Activated CD4-positive, alpha-beta T cell treated with anti-CD3 and anti-CD28 coated beads for 36 hours (primary cell): ENCODE measurements at places on chromosomes 16 and 17.

DNA sequence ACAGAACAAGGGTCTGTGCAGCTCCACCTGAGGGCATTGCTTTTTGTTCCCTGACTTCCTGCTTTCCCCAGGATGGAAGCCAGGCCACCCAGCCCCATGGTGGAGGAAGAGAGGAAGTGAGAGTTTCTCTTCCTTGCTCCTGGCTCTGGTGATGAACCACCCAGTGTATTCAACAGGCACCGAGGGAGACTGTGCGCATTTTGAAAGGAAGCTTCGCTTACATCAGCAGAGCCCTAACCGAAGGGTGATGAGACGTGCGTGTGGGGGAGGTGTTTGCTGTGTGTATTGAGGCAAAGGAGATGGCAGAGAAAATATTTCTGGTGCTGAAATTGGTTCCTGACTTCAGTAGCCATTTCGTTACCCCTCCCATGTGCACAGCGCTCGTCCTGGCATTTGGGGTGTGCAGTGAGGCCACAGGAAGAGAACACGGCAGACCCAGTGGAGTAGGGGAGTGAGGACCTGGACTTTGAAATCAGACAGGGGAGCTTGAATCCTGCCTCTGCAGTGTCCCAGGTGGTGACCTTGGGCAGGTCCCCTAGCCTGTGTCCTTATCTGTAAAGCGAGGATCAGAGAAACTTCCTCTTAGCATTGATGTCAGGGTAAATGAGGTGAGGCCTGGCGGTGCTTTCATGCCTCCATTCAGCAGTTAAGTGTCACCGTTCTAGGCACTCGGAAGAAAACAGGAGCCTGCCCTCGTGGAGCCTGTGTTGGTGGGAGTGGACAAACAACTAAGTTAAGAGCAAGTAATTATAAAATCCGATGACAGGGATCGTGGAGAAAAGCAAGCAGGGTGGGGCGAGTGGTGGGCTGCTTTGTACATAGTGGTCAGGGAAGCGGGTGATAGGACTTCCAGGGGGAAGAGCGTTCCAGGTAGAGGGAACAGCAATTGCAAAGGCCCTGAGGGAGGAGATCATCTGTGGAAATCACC, 7.4 kb downstream of the CMIP start:
- peaks cover 20% of the 10 kb centered on the region for H3K36me3 ChIP-seq
- peak; percentile 79 for DNase-seq
- no peaks in the 10 kb centered on the region for H3K27me3 ChIP-seq
- peaks cover 58% of the 10 kb centered on the region for H3K4me1 ChIP-seq
- peak overlapping the region; percentile 95 for H3K27ac ChIP-seq

- H3K36me3 ChIP-seq, result peaks cover 65% of the 10 kb centered on the region
- no peak overlapping the region for H3K4me3 ChIP-seq
- no peaks in the 10 kb centered on the region for H3K27me3 ChIP-seq
- H3K4me1 ChIP-seq, result peaks cover 20% of the 10 kb centered on the region
Observed at GRCh38 chr16:72099377-72099818, 5.8 kb downstream of the DHX38 start.

DNA sequence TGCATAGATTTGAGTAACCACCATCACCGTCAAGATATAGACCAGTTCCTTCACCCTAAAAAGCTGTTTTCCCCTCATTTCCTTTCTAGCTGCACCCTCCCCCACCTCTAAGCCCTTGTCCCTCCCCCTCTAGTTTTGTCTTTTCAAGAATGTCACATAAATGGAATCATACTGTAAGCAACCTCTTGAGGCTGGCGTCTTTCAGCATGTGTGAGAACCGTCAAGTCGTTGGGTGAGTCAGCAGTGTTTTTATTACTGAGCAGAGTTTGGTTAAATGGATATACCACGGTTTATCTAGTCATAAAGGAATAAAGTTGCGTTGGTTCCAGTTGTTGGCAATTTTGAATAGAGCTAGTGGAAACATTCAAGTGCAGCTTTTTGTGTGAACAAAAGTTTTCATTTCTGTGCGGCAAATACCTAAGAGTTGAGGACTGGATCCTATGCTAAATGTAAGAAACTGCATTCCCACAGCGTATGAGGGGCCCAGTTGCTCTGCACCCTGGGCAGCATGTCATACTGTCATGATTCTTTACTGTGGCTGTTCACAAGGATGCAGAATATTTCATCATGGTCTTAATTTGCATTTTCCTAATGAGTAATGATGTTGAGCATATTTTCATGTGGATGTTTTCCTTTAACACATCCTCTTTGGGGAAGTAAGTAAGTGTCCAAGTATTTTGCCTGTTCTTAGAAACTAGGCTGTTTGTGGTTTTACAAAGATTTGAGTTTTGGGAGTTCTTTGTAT, 264.3 kb downstream of the CPPED1 start:
- H3K27ac ChIP-seq, result peak overlapping the region; percentile 89
- H3K4me1 ChIP-seq, result peaks cover 82% of the 10 kb centered on the region
- peak overlapping the region; percentile 9 for H3K4me3 ChIP-seq
- DNase-seq, result peak; percentile 77

DNA sequence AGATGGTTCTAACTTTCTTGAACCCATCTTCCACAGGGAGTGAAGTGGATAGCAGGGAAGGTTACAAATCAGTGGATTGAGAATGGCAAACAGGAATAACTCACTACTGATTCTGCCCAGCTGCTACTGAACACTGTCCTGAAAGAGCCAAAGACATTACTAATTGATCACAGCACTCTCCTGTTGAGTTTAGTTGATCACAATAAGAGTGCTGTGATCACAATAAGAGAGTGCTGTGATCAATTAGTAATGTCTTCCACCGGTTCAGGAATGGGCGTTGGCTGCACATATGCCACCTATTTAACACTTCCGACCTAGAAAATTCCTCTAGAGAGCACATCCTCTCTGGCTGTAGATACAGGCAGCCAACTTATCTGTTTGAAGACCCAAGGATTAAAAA, 11.4 kb downstream of the CFAP97D1 start:
- no peak overlapping the region for H3K4me3 ChIP-seq
- peaks cover 18% of the 10 kb centered on the region for H3K27me3 ChIP-seq
- no peak for DNase-seq
- H3K4me1 ChIP-seq, result no peaks in the 10 kb centered on the region
- no peaks in the 10 kb centered on the region for H3K36me3 ChIP-seq
- no peak overlapping the region for H3K27ac ChIP-seq

DNA sequence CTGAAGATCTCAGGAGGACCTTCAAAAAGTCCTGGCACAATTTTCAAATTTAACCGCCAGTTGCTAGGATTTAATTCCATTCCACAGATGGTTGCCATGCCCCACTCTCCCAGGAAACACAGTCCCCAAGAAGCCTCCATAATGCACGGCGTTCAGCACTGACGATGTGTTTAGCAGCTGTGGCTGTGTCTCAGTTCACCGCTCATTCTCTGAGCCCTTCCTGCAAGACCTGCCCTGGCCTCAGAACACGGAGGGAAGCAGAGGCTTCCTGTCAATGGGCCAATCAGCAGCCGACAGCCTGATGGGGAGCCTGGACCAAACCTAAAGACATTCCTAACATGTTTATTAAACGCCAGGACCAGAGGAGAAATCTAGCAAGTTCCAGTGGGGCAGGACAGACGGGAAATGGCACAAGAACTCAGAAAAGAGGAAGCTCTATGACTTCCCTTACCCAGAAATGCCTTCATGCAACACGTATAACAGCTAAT, 4.9 kb downstream of the MYLK3 start:
- H3K27me3 ChIP-seq, result no peaks in the 10 kb centered on the region
- no peaks in the 10 kb centered on the region for H3K36me3 ChIP-seq
- peaks cover 5% of the 10 kb centered on the region for H3K4me1 ChIP-seq
- peak overlapping the region; percentile 8 for H3K4me3 ChIP-seq

GRCh38 chr16:67674851-67675578, 8.4 kb downstream of the C16orf86 start:
- H3K4me1 ChIP-seq, result peaks cover 2% of the 10 kb centered on the region
- H3K27ac ChIP-seq, result no peak overlapping the region
- no peaks in the 10 kb centered on the region for H3K36me3 ChIP-seq
- no peaks in the 10 kb centered on the region for H3K27me3 ChIP-seq
- no peak overlapping the region for H3K4me3 ChIP-seq
- DNase-seq, result no peak

GRCh38 chr16:75389096-75389690, 44.1 kb downstream of the CFDP1 start:
- DNase-seq, result no peak
- no peak overlapping the region for H3K4me3 ChIP-seq
- H3K36me3 ChIP-seq, result peaks cover 12% of the 10 kb centered on the region
- H3K27ac ChIP-seq, result no peak overlapping the region
- H3K4me1 ChIP-seq, result no peaks in the 10 kb centered on the region

- H3K4me1 ChIP-seq, result peaks cover 2% of the 10 kb centered on the region
- no peak for DNase-seq
- H3K27ac ChIP-seq, result no peak overlapping the region
- no peak overlapping the region for H3K4me3 ChIP-seq
- no peaks in the 10 kb centered on the region for H3K36me3 ChIP-seq
- peaks cover 9% of the 10 kb centered on the region for H3K27me3 ChIP-seq
Observed at GRCh38 chr17:70100983-70101382, 26.0 kb downstream of the KCNJ16 start.

DNA sequence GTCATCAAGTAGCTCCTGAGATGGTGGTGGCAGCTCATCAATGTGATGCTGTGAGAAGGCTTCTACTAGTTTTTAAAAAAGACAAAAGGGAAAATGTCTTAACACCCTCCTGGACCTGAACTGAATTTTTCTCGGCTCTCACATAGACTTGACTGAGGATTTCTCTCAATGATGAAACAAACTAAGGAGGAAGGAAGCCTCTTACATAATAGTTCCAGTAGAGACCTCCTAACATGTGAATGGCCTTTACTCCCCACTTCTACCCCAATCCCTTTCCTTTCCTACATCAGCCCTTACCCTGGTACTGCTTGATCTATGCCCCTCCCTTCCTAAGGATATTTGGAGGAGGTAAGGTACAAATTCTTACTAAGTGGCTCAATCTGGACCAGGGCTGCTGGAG, 54.8 kb upstream of the MTMR4 start:
- no peak overlapping the region for H3K4me3 ChIP-seq
- no peak for DNase-seq
- no peaks in the 10 kb centered on the region for H3K36me3 ChIP-seq
- H3K4me1 ChIP-seq, result peaks cover 8% of the 10 kb centered on the region
- no peak overlapping the region for H3K27ac ChIP-seq

DNA sequence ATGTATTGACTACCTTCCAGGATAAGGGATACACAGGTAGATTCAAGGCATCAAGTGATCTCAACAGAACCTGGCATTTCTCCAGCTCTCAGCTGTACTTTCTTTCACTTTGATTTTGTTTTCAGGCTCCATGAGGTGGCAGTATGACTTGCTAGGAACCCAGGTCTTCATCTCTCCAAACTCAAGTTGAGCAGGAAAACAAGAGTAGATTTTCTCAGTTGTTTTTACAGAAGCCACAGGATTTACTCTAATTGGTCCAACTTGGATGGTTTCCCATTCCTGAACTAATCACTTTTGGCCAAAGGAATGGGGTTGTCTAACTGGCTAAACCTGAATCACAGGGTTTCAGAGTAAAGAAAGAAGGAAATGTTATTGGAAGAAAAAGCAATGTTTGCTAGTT, 146.6 kb downstream of the TRIM37 start:
- DNase-seq, result no peak
- peaks cover 3% of the 10 kb centered on the region for H3K27me3 ChIP-seq
- no peak overlapping the region for H3K4me3 ChIP-seq
- no peak overlapping the region for H3K27ac ChIP-seq

- H3K4me3 ChIP-seq, result peak overlapping the region; percentile 96
- peaks cover 31% of the 10 kb centered on the region for H3K4me1 ChIP-seq
- H3K36me3 ChIP-seq, result peaks cover 24% of the 10 kb centered on the region
- peak overlapping the region; percentile 99 for H3K27ac ChIP-seq
- no peaks in the 10 kb centered on the region for H3K27me3 ChIP-seq
- DNase-seq, result no peak
Observed at GRCh38 chr16:30697264-30698138, 1.5 kb upstream of the SRCAP start.

GRCh38 chr16:88483392-88483641, 30.2 kb downstream of the ZFPM1 start:
- no peaks in the 10 kb centered on the region for H3K36me3 ChIP-seq
- H3K27ac ChIP-seq, result no peak overlapping the region
- H3K4me1 ChIP-seq, result peaks cover 21% of the 10 kb centered on the region

DNA sequence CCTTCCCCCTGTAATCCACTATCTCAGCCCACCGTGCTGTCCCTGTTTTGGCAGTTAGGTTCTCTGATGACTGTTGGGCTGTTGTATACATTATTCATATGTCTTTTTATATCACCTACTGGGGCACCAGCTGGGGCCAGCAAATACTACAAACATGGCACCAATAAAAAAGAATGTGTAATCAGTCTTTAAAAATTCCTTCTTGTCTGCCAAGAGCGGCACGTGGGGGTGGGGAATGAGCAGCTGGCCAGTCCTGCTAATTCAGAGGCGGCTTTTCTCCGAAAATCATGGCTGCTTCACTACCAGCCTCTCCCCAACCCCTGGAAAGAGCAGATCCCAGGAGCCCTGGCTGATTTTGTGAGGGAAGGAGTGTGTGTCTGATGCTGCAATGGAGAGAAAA, 77.7 kb upstream of the EEF2KMT start:
- H3K27me3 ChIP-seq, result peaks cover 16% of the 10 kb centered on the region
- no peak for DNase-seq
- H3K36me3 ChIP-seq, result no peaks in the 10 kb centered on the region
- H3K27ac ChIP-seq, result no peak overlapping the region

DNA sequence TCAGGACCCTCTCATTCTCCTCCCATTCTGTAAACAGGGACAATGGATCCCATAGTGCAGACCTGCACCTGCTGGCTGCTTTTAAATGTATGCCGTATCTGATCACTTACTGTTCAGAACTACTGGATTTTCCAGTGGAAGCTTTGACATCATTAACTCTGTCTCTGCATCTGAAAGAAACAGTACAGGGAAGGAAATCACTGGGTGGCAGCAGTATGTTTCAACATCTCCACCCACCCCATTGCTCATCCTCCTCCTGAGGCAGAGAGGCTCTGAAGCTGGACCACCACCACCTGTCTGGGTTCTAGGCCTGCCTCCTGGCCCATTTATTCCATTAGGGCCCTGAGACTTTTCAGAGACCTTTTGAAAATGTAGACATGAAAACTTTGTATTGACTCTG, 2.6 kb downstream of the CCL15 start:
- H3K4me1 ChIP-seq, result no peaks in the 10 kb centered on the region
- no peak overlapping the region for H3K4me3 ChIP-seq
- no peak overlapping the region for H3K27ac ChIP-seq

- no peak overlapping the region for H3K4me3 ChIP-seq
- no peaks in the 10 kb centered on the region for H3K36me3 ChIP-seq
- DNase-seq, result no peak
- peaks cover 6% of the 10 kb centered on the region for H3K27me3 ChIP-seq
Observed at GRCh38 chr16:55678161-55678821, 22.5 kb downstream of the SLC6A2 start.

- H3K4me3 ChIP-seq, result no peak overlapping the region
- H3K27ac ChIP-seq, result no peak overlapping the region
- H3K36me3 ChIP-seq, result no peaks in the 10 kb centered on the region
- H3K27me3 ChIP-seq, result no peaks in the 10 kb centered on the region
- no peaks in the 10 kb centered on the region for H3K4me1 ChIP-seq
- DNase-seq, result no peak
Observed at GRCh38 chr17:52604105-52604504, 445.6 kb upstream of the CA10 start.

DNA sequence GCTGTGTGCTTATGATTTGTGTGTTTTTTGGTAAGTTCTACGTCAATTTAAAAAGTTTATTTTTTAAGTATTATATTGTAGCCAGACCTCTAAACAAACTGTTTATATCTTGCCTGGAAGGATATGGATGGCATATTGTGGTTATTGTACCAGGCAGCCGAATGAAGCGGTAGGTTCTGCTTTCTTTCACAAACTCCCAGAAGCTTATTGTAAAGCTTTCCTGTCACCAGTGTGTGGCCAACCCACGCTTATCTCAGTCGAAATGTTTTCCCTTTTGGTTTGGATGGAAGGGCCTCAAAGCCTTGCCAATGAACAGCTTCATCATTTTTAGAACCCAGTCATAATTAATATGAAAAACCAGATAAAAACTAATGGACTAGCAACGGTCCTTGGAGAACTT, 53.1 kb downstream of the CYB5B start:
- H3K27ac ChIP-seq, result no peak overlapping the region
- no peaks in the 10 kb centered on the region for H3K27me3 ChIP-seq
